ENCODE measurements at places on chromosomes 16 and 17. TPM values are rescaled to one million over a fixed set of nuclear protein-coding genes. Genes with fewer than 3 reads are reported as not detected.

KRTAP3-2 gene
- not detected for total RNA-seq

SPECC1 gene
- 58.2 TPM for total RNA-seq

FAM222B gene
- total RNA-seq, result 16.4 TPM

CENPX gene
- 48.9 TPM for total RNA-seq

C16orf54 gene
- 1.0 TPM for total RNA-seq

DNA sequence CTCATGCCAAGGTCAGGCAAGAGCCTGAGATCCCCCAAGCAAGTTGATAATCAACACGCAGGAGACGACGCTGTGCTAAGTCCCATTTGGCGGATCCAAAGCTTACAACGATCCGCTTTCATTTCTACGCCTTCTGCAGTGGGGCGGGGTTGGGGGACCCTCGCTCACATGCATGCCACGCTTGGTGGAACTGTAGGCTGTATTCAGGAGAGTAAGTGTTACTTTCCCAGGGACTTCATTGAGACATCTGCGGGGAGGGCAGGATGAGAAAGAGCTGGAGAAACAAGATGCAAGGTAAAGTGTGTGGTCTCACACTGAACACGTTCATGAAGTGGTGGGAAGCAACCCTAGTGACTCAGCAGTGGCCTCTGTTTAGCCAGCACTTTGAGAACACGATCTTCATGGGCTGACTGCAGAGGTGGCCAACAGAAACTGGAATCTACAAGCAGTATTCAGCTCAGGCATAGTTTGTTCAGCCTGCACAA, 100.5 kb downstream of the XYLT1 start:
- no peaks in the 10 kb centered on the region for H3K27me3 ChIP-seq
- peaks cover 57% of the 10 kb centered on the region for H3K4me1 ChIP-seq
- H3K36me3 ChIP-seq, result no peaks in the 10 kb centered on the region
- no peak overlapping the region for H3K4me3 ChIP-seq

DNA sequence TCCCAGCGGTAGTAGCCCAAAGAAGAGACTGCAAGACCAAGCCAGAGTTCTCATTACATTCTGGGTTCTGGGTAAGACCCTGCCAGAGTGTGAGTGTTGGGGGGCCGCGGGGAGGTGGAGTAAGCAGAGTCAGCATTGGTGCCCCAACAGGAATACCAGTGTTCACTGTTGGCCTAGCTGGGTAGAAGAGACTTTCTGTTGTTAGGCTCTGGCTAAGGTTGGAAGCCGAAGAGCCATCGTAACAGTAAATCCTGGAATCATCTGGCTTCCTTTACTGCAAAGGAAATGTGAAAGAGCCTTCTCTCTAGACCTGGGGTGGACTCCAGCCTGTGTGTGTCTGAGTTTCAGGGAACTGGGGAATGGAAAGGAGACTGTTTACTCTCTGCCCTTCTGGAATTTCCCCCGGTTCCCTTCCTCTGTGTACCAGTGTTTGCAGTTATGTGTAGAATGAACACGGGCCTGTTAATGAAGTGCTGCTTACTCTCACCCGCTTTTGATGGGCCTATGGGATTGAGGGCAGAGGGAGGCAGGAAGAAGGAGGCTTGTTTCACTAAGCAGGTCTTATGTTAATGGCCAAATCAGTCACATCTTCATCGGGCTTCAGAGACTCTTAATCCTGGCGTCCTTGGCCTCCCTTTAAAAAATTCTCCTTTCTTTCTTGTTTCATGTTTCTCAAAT, 68.5 kb downstream of the WWP2 start:
- DNase-seq, result no peak
- H3K4me3 ChIP-seq, result no peak overlapping the region
- peak overlapping the region; percentile 80 for H3K27ac ChIP-seq
- H3K36me3 ChIP-seq, result no peaks in the 10 kb centered on the region
- peaks cover 39% of the 10 kb centered on the region for H3K4me1 ChIP-seq

DNA sequence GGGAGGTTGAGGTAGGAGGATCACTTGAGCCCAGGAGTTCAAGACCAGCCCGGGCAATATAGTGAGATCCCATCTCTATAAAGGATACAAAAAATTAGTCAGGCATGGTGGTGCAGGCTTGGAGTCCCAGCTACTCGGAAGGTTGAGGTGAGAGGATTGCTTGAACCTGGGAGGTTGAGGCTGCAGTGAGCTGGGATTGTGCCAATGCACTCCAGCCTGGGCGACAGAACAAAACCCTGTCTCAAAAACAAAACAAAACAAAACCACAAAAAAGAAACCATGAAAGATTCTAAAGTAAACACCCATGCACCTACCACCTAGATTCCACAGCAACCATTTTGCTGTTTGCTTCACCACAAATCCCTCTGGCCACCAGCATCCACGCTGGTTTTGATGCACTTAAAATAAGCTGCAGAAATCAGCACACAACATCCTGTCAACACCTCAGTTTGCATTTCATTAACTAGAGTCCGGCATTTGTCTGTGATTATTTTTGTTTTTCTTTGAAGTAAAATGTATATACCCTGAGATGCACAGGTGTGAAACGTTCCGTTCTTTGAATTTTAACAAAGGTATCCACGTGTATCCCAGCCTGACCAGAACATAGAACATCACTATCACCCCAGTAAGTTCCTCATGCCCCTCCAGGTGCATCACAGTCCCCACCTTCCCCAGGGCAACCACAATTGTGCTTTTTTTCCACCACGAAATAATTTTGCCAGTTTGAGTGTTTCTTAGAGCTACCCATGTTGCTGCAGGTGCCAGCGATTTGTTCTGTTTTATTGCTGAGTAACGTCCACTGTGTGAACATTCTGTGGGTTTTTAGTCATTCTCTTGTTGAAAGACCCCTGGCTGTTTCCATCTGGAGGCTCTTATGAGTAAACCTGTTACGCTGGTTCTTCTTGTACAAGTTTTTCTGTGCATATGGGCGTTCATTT, 191.5 kb downstream of the SEC14L1 start:
- peak; percentile 53 for DNase-seq
- H3K4me1 ChIP-seq, result peaks cover 4% of the 10 kb centered on the region
- H3K27ac ChIP-seq, result peak overlapping the region; percentile 48
- H3K36me3 ChIP-seq, result no peaks in the 10 kb centered on the region
- no peaks in the 10 kb centered on the region for H3K27me3 ChIP-seq

DNA sequence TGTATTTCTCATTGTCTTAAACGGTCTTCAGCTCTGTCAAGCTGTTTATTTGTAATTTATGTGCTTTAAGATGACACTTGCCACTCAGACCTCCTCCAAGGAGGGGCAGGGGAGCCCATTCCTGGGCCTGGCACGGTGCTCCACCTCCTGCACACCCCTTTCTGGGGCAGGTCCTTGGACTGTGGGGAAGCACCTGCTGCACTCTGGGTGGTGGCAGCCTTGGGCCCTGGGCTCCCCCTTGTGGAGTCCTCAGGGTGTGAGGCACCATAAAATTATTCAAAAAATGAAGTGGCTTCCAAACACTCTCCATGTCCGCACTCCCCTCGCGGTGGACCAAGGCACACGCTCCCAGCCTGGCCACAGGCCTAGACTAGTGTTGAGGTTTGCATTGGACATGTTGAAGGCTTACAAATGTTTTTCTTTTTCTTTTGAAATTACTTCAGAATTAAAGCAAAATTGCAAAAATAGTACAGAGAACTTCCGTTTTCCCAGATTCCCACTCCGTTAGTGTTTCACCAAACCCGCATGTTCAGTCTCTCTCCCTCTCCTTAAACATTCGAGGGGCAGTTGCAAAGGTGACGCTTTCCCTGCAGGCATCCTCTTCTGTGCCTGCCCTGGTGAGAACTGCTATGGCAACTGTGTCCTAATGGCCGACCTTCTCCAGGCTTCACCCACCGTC, 32.4 kb downstream of the FOXK2 start:
- H3K27me3 ChIP-seq, result no peaks in the 10 kb centered on the region
- peaks cover 49% of the 10 kb centered on the region for H3K4me1 ChIP-seq
- H3K36me3 ChIP-seq, result no peaks in the 10 kb centered on the region
- peak overlapping the region; percentile 91 for H3K27ac ChIP-seq

GRCh38 chr17:40329839-40330794, 21.1 kb downstream of the RARA start:
- no peak overlapping the region for H3K4me3 ChIP-seq
- peaks cover 77% of the 10 kb centered on the region for H3K4me1 ChIP-seq
- no peaks in the 10 kb centered on the region for H3K27me3 ChIP-seq
- no peak overlapping the region for H3K27ac ChIP-seq

DNA sequence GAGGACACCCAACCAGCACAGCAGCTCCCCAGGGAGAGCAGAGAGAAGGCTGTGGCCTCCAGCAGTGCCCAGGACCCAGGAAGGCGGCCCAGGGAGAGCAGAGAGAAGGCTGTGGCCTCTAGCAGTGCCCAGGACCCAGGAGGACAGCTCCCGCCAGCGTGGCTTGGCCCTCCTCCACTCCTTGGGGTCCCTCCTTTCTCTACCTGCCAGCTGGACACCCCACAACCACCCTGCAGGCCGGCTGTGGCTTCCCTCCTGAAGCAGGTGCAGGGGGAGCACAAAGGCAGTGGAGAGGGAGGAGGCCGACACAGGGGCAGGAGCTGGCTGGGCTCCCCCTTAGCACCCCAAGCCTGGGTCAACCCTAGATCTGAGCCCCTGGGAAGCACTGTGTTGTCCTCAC, 54.1 kb upstream of the FASN start:
- no peak for DNase-seq
- no peak overlapping the region for H3K4me3 ChIP-seq
- H3K4me1 ChIP-seq, result no peaks in the 10 kb centered on the region
- no peak overlapping the region for H3K27ac ChIP-seq
- no peaks in the 10 kb centered on the region for H3K27me3 ChIP-seq

- H3K4me1 ChIP-seq, result no peaks in the 10 kb centered on the region
- no peak overlapping the region for H3K4me3 ChIP-seq
- DNase-seq, result no peak
- no peaks in the 10 kb centered on the region for H3K36me3 ChIP-seq
Measured at GRCh38 chr17:66630828-66631472, 204.0 kb upstream of the CACNG5 start.

- no peaks in the 10 kb centered on the region for H3K4me1 ChIP-seq
- DNase-seq, result no peak
- no peak overlapping the region for H3K4me3 ChIP-seq
Measured at GRCh38 chr16:78778101-78779004, 678.9 kb downstream of the WWOX start.

DNA sequence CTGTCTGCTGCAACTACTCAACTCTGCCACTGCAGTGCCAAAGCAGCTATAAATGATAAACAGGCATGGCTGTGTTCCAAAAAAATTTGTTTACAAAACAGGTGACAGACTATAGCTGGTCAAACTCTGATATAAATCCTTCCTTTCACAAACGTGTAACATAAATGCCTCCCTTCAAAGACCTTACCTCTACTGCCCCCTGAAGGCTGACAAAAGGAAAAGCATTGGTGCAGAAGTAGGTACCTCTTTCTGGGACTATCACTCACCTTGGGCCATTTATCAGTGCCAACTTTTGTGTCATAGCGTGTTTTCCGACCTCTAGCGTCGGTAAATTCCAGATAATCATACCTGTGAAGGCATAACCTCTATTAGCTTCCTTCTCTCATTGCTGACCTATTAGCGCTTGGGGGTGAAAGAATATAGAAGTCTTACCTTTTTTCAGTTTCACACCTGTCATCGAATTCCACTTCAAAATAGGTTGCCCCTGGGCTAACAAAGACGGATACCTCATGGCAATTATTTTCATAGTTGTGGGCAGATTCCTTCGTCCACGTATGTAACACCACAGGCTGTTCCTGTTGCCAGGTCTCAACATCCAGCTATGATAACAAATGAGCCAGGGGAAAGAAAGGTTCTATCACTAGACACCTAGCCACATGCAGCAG, 67.9 kb downstream of the ZZEF1 start:
- DNase-seq, result no peak
- peaks cover 12% of the 10 kb centered on the region for H3K4me1 ChIP-seq
- peaks cover 81% of the 10 kb centered on the region for H3K36me3 ChIP-seq
- no peak overlapping the region for H3K4me3 ChIP-seq

- no peak overlapping the region for H3K4me3 ChIP-seq
- DNase-seq, result no peak
- no peak overlapping the region for H3K27ac ChIP-seq
Measured at GRCh38 chr16:20023190-20023589, 50.5 kb downstream of the GPR139 start.

DNA sequence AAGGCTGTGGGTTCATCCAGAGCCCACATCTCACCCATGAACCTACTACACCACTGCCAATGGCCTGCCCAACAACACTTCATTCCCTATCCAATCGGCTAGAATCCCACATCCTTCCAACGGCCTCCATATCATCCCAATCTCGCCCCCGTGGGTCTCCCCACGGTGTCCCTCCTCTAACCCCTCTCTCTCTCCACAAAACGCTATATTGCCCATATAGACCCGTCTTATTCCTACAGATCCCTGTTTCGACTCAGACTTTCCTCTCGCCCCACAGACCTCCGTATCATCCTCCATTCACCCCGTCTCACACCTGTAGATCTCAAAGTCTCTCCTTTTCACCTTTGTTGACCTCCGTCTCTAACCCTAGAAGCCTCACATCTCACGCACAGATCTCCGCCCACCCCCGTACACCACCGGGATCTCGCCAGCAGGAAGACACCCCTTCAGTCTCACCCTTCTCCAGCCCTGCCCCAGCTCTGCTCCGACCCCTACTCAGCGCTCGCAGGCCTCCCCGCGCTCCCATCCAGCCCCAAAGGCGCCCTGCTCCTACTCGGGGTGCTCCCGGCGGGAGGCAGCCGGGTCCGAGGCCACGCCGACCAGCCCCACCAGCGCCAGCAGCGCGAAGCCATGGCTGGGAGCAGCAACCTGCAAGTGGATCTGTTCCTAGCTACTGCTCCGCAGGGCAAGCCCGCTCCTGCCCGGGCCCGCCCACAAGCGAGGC, at the start of gene FDXR:
Gene FDXR (minus strand): TSS at position 682 of the 724 bp plus-strand sequence. CDS start 50 bp downstream, at position 632.
- peak within 1 kb of the TSS; percentile 90 for H3K27ac ChIP-seq
- no peaks in the 10 kb centered on the region for H3K36me3 ChIP-seq
- H3K4me1 ChIP-seq, result peaks cover 47% of the 10 kb centered on the region
- DNase-seq, result no peak
- peak within 1 kb of the TSS; percentile 76 for H3K4me3 ChIP-seq

GRCh38 chr17:57699751-57700219, 45.3 kb downstream of the CCDC182 start:
- no peak for DNase-seq
- peaks cover 3% of the 10 kb centered on the region for H3K4me1 ChIP-seq
- H3K36me3 ChIP-seq, result no peaks in the 10 kb centered on the region
- H3K4me3 ChIP-seq, result no peak overlapping the region
- no peak overlapping the region for H3K27ac ChIP-seq
- H3K27me3 ChIP-seq, result no peaks in the 10 kb centered on the region

GRCh38 chr17:78658281-78658785, 81.1 kb upstream of the DNAH17 start:
- no peak overlapping the region for H3K27ac ChIP-seq
- no peaks in the 10 kb centered on the region for H3K36me3 ChIP-seq
- H3K27me3 ChIP-seq, result no peaks in the 10 kb centered on the region
- H3K4me3 ChIP-seq, result no peak overlapping the region
- no peak for DNase-seq
